ENCODE measurements at places on chromosomes 3 and 15. TPM values are rescaled to one million over a fixed set of nuclear protein-coding genes. Genes with fewer than 3 reads are reported as not detected.

The HTR3E gene
- 0.03 TPM for polyA plus RNA-seq

The CACNA1D gene
- polyA plus RNA-seq: 58.2 TPM

DNA sequence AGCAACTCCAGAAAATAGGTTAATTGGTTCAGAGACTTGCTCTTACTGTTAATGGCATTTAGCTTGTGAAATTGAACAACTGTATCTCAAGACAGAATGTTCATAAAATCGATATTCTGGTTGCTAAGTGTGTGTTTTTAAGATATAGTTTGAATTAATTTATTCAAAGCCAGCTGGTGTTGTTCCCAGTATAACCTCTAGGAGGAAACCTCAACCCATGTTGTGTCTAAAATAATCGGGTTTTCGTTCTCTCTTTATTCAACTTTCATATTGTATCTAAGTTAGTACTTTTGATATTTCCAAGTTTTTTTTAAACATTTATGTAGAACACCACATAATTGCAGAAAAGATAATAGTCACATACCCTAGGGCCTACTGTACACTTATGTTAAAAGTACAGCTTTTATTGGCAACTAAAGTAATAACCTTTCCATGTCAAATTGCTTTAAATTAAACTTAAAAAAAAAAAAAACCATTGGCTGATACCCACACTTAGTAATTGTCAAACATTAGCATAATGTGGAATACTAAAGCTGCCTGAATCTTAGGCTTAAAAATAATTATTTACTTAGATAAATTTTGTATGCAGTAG is 90.9 kb downstream of the SAMMSON start:
- DNase-seq: no peak

DNA sequence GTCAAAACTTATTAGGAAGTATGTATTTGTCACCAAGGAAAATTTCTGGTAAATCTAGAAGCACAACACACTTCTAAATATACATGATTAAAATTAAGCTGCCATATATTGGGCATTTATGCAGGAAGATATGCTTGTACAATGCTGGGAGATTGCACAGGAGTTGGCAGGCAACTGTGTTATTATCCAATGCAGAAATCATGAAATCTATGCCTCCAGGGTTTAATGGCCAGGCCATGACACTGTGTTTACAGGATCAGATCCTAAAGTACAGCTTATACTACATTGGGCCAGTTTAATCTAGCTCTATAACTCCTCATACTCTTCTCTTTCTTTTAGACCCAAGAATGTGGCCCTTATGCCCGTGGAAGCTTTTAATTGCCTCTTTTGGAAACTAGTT is 391.4 kb upstream of the DPH6 start:
- no peak for DNase-seq

DNA sequence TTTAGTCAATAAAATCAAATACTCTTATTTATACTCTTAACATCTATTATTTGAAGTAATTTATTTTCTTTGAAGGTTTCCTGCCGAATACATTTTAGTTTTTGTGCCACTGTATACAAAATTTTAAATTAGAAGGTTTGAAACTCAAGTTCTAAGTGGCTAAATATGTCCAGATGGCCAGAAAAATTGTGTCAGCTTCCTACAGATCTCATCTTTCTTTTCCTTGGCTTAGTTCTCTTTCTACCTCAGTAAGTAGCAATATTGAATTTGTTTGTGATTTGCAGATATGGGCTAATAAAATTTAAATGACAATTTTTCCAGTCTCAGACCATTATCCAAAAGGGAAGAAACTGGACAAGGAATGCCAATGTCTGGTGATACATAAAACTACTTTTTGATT is 452.1 kb downstream of the ROBO2 start:
- DNase-seq: no peak

All from large intestine (tissue), 12 donors.